ENCODE measurements at places on chromosomes 3 and 15.

DNA sequence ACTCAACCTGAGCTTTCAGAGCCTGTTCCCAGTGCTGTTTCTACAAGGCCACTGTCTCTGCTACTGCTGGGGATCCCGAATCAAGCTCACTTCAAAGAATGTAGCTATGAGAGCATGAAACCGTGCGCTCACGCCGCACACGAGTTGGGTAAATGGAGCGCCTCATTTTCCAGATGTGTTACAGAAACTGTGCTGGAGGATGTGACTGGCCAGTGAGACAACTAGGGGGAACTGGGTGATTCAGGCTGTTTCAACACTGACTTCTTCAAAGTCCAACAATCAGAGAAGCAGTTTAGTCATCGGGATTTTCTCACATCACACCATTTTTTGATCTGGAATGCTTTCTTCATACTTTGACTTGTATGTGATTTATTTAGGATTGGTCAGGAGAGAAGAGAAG is 3.5 kb downstream of the ZNF710 start:
- no peak for DNase-seq

GRCh38 chr3:160437083-160437455 is 12.5 kb downstream of the TRIM59 start:
- DNase-seq = no peak

DNA sequence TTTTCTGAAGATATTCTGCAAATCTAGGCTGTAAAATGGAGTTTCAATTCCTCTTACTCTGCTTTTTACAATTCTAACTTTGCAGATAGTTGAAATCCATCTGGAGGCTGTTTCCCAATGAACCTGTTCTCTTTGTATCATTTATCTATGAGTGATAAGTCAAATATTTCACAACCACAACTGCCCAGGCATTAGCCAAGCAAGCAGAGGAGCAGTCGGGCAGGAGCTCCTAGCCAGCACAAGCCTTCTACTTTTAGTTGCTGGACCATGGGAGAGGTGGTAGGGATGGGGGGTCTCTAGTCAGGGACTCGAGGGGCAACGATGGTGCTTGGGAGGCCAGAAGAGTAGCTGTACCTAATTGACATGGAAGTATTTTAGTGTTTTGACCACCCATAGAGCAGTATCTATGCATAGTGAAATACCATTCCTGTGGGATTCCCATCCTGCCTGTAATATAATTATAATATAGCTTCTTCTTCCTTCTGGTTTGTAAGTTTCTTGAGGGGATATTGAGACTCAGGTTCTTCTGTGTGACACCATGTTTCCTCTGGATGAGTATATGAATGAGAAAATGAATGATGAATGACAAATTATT is 353.5 kb upstream of the IL12A start:
- DNase-seq = no peak

GRCh38 chr3:129312671-129313414 is 34.2 kb downstream of the HMCES start:
- no peak for DNase-seq

- DNase-seq = no peak
Measured at GRCh38 chr3:142003291-142003690, 126.8 kb downstream of the ATP1B3 start.

DNA sequence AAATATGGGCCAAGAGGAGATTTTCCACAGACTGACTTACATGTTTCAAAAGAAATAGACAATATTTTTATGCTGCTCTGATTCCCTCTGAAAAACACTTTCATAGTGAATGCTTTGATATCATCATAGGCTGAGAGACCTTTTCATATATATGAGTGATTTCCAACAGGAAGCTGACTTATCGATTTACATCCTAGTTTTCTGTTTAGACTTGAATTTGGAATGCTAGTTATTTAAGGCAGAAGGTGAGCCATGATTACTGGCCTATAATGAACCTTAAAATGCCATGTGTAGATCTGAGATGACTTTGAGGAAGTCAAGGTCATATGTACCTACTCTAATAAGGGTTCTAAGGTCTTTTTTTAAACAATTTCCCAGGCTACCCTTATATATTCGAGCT is 1126.1 kb downstream of the ROBO1 start:
- no peak for DNase-seq

GRCh38 chr15:38479756-38480155 is 25.8 kb downstream of the FAM98B start:
- DNase-seq = no peak

GRCh38 chr3:81728766-81729544 is 32.5 kb downstream of the GBE1 start:
- DNase-seq = no peak

DNA sequence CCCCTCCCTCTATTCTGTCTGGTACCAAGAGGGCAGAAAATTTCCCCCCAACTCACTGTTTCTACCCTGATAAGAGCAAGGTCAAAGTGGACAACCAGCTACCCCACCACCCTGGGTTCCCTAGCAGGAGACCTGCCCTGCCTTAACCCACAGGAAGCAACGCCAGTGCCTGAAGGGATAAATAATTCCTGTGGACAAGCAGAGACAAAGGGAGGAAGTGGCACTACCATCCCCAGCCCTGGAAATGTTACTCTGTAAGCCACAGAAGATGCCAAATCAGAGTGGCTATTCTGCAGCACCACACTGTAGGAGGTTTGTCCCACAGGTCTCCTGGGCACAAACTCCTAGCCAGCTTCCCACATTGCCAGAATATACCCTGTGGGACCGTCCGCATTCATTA is 80.1 kb downstream of the DNAH12 start:
- no peak for DNase-seq

GRCh38 chr15:62637950-62638619 is 404.5 kb upstream of the TPM1 start:
- no peak for DNase-seq

DNA sequence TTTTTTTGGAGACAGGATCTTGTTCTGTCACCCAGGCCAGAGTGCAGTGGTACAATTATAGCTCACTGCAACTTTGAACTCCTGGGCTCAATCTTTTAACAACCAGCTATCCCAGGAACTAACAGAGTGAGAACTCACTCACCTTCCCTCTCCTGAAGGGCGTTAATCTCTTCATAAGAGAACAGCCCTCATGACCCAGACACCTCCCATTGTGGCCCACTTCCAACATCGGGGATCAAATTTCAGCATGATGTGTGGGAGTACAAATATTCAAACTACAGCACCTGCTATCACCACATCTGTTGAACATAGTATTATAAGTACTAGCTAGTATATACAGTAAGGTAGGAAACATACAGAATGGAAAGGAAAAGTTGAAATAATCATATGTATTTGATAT is 132.5 kb downstream of the DOCK3 start:
- no peak for DNase-seq

- DNase-seq = no peak
Measured at GRCh38 chr3:45665101-45665572, 24.1 kb upstream of the SACM1L start.

DNA sequence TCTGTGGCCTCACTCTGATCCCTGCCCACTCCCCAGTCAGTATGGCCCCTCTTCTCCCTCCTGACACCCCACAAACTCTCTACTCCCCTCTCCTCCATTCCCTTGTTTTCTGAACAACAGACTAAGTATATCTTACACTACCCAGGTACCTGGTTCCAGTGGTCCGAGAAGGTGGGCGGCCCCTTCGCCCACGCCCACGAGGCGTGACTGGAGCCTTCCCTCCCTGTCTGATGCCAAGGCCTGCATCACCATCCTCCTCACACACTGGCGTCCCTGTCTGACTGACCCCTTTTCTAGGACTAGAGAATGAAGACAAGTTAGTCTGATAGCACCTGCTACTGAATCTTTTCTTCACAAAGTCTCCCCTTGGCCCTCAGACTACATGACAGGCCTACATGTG is 50.0 kb downstream of the TUBGCP4 start:
- DNase-seq = no peak

DNA sequence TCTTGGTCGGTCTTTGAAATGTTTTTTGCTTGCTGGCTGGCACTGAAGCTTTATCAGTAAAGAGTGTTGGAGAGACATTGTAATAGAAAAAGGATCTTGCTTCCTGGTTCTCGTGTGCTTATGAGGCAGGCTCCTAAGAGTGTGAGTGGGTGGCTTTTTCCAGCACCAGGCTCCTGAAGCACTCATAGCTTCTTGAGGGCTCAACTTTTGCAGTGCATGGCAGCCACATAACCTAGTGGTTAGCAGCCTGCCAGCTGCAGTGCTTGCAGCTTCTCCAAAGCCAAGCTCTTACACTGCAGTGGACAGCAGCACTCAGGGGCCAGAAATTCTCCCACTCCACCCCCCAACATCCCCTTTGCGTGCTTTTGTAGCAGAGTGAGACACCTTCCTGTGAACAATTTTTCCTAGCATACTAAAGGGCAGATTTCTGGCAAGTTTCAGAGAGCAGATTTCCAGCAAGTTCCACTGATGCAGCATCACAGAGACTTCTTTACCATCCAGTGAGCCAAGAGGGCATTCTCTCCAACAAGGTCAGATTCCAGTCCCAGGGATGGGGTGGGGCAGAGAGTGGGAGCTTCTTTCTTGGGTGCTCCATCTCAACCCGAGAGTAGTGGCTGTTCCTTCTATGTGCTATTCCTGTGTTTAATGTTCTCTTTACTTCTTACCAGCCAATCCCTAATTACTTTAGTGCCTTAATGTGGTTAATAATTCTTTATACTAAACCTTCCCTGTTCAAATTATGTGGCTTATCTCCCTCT is 15.8 kb upstream of the ARHGEF26 start:
- no peak for DNase-seq

- DNase-seq = peak; percentile 2
Measured at GRCh38 chr3:120419797-120420196, 31.0 kb downstream of the FSTL1 start.

DNA sequence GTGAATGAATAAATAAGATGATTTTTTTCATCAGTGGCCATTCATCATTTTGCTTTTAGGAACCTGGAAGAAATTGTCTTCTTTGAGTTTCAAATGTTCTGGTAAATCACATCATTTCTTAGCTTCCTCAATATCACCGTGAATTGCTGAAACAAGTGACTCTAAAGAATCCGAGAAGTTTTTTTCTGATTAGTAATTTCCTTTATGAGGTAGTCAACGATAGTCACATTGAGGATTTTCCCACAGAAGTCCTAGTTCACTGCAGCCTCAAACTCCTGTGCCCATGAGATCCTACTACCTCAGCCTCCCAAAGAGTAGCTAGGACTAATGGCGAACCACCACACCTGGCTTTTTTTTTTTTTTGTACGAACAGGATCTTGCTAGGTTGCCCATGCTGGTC is 3.6 kb upstream of the TMPRSS7 start:
- DNase-seq = no peak

- DNase-seq = no peak
Measured at GRCh38 chr3:195384952-195385351, 57.9 kb downstream of the ACAP2 start.

GRCh38 chr15:90690585-90690984 is 26.6 kb upstream of the BLM start:
- DNase-seq = no peak

DNA sequence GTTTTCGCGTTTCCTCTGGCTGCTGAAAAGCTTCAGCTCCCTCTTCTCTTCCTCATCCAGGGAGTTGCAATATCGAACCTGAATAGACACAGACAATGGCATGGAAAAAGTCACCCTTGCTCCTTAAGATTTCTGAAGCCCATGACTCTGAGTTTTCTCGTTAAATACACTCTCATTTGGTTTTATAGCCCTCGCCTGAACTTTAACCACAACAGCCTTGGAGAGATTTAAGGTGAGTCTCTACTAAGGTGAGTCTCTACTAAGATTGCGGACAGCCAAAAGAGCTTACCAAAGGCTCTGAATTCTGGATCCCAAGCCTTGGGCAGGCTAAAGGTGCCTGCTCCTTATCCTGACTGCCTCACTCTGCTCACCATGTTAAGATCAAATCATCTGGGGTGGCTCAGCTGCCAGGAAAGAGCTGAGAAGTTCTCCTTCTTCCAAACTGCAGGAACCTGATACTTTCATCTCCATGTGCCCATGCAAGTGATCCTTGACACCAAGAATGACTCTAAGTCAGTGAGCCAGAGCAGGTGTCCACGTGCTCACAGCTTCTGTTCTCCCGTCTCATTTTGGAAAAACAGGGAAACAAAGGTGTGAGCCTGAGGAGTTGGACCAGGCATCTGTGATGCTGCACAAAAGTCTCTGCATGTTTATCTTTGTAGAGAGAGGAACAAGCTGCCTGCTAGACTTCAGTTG is 65.1 kb downstream of the PRICKLE2 start:
- no peak for DNase-seq

DNA sequence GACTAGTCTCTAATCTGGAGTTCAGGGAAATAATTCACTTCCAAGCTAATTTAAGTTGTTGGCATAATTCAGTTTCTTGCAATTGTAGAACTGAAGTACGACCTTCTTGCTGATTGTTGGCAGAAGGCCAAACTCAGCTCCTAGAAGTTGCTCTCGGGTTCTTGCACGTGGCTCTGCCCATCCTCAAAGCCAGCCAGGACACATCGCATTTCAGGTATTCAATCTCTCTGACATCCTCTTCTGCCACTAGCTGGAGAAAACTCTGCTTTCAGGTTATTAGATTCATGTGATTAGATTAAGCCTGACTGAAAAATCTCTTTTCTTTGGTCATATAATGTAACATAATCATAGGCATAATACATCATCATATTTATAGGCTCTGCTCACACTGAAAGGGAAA is 362.0 kb downstream of the ZPLD1 start:
- DNase-seq = no peak

DNA sequence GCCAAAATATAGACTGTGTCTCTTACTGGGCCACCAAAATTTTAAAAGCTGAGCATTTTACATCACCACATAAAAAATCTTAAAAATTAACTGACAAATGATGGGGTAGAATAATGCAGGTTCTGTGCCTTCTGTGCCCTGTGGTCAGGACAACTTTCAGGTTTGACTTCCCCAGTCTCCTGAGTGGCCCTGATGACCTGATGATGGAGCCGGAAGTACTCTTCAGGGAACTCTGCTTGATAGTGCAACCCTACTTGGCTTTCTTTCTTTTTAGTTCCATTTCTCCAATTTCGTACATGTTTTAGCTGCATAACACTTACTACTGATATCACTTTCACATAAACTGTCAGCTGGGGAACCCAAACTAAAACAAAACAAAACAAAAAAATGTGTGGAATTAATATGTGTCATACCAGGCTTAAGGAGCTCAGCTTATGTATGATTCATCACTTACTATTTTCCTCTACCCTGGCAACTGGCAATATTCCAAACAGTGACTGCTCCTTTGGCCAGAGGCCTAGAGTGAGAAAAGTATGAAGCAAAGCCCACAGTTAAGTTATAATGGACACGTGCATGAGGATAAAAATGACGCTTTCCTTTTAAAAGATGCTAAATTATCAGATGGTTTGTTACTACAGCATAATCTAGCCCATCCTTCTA is 194.3 kb downstream of the BCHE start:
- DNase-seq = no peak

GRCh38 chr3:154780263-154780662 is 299.9 kb upstream of the MME start:
- no peak for DNase-seq

DNA sequence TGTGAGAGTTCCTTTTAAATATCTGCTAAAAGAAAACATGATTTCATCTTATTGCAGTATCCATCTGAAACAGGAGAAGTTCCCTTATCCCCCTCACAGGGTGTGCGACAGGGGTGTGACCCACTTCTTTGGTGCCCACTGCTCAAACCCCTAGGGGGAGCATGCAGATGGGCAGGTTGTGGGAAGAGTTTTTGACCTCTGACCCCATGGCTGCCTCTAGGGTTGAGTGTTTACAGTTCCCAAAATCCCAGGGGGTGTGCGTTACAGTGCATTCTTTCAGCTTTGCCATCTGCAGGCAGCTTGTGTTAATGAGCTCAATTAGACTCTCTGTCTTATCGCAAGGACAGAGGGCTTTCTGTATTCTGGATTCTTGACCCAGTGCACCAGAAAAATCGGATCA is 443.2 kb upstream of the FRG2C start:
- DNase-seq = no peak

Measured in amygdala (tissue), 56 donors.